ENCODE measurements at places on chromosomes 2 and 18. TPM values are rescaled to one million over a fixed set of nuclear protein-coding genes. Genes with fewer than 3 reads are reported as not detected.

- no peak for DNase-seq
- H3K27ac ChIP-seq = no peak overlapping the region
- no peaks in the 10 kb centered on the region for H3K27me3 ChIP-seq
Observed at GRCh38 chr2:67854798-67855197, 208.0 kb downstream of the C1D start.

DNA sequence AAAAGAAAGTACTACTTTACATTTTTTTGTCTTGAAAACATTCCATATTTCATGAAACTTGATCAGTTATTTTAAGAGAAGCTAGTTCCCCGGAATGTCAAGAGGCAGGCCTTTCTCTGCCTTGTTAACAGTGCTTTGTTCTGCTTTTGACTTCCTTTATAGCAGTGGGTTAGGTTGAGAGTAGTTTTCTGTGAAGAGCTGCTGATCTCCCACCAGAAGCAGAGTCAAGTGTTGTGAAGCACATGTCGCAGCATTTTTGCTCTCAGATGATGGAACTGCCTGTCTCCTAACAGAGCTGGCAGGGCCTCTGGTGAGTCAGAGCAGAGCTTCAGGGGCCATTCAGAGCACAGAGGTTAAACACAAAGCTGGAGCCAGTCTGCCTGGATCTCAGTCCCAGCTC lies 871.8 kb downstream of the SLC4A3 start:
- no peak overlapping the region for H3K4me3 ChIP-seq
- H3K27ac ChIP-seq = peak overlapping the region; percentile 92
- DNase-seq = no peak
- peaks cover 44% of the 10 kb centered on the region for H3K4me1 ChIP-seq
- no peaks in the 10 kb centered on the region for H3K27me3 ChIP-seq
- no peaks in the 10 kb centered on the region for H3K36me3 ChIP-seq

DNA sequence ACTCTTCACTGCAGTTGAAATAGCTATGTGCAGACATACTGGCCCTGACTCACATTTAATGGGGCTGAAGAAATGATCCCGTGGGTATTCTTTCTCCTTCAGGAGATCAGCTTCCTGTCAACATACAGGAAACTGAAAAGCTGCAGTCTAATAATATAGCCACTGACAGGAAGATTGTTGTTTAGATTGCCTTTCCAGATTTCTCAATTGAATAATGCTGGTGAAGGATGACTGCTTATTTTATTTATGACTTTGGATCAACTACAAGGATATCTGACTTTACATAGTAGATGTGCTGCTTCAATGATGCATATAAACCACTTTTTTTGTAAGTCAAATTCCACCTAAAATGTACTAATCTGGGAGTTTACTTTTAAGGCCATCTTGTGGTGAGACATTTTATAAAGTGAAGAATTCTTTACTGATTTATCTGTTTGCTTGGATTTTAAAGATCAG lies 93.4 kb upstream of the MAP4K3 start:
- no peak for DNase-seq
- no peaks in the 10 kb centered on the region for H3K36me3 ChIP-seq
- no peak overlapping the region for H3K4me3 ChIP-seq

The C18orf54 gene
- total RNA-seq = 5.4 TPM

DNA sequence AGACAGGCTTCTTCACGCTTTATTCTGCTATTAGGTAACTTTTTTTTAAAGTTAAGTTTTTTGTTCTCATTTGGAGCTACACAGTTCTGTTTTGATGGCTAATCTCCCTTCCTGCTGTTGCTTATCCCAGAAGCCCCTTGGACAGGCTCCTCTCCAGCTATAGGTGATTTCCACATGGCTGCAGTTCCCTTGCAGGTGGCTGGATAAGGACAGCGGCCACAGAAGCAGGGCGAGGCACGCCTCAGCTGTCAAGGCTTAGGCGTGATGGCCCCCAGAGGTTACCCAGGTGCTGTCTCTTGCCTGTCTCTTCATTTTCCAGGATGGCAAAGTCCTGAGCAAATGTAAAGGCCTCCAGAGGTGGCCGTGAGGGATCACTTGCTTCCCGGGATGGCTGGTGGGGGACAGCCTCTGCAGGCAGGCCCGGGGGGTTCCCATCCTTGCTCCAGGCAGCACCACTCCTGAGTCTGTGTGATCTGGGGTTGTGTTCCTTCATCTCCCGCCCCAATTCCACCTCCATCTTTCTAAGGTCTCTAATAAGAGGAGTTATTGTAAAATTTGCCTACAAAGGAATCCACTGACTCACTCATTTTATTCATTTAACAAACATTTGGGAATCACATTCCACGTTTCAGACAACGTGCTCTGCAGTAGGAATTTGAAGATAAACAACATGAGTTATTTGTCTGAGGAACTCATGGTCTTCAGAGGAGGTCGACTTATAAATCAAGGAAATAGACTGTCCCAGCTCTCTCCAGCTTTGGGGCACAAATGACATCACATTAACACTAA lies 53.4 kb downstream of the NAPG start:
- no peak for DNase-seq
- no peaks in the 10 kb centered on the region for H3K36me3 ChIP-seq
- no peaks in the 10 kb centered on the region for H3K27me3 ChIP-seq

The CD8B gene
- not detected for total RNA-seq

The CNTNAP5 gene
- not detected for total RNA-seq

GRCh38 chr18:41069167-41069566 lies 885.9 kb upstream of the PIK3C3 start:
- H3K27me3 ChIP-seq = no peaks in the 10 kb centered on the region
- DNase-seq = no peak
- peaks cover 8% of the 10 kb centered on the region for H3K4me1 ChIP-seq

GRCh38 chr2:162712598-162712997 lies 126.0 kb downstream of the KCNH7 start:
- H3K27me3 ChIP-seq = peaks cover 10% of the 10 kb centered on the region
- H3K4me3 ChIP-seq = no peak overlapping the region
- H3K4me1 ChIP-seq = peaks cover 7% of the 10 kb centered on the region
- DNase-seq = no peak

All from osteocyte (in vitro differentiated cells).